NCI-H748 treated with DMSO at 0.1 percent for 48 hours (cell line): ENCODE measurements at places on chromosomes 16 and 17.

DNA sequence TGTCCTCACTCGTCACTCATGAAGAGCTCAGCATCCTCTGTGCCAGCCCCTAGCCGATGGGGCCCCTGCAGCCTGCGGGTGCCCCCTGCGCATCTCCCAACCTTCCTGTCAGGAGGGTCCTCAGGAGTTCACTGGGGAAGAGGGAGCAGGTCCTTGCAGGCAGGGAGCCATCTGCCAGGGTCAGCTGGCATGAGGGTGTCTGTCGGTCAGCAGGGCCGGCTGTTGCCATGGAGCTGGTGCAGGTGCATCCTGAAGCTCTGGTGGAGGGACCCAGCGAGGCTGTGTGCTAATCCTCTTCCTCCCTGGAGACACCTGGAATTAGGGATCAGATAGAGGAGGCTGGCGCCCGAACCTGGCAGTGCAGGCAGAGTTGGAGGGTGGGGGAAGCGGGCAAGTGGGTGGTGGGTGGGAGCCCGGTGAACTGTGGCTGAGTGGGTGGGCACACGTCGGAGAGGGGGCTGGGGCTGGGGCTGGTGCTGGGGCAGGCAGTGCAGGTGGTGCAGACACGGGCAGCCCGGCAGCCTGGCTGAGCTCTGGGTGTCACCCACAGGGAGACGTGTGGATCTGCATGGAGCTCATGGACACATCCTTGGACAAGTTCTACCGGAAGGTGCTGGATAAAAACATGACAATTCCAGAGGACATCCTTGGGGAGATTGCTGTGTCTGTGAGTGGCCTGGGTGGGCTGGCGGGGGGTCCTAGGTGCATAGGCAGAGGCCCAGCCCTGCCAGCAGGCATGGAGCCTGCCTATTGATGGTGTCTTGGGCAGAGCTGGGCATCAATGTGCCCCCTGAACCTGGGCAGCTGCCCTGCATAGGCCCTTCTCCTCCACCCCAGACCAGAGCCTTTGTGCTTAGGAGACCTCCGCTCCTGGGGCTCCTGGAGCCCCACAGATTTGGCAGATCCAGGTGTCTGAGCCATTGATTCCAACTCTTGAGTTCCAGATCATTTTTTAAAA is 17.4 kb downstream of the MAP2K3 start:
- DNase-seq, result no peak

- no peak for DNase-seq
Observed at GRCh38 chr17:12736526-12736925, 52.8 kb upstream of the ARHGAP44 start.

- DNase-seq, result no peak
Observed at GRCh38 chr17:38465391-38466345, 37.4 kb downstream of the ARHGAP23 start.

- no peak for DNase-seq
Observed at GRCh38 chr17:50192618-50193291, 8.7 kb downstream of the COL1A1 start.

GRCh38 chr17:56832446-56832845 is 1.3 kb downstream of the C17orf67 start:
- DNase-seq, result no peak

- no peak for DNase-seq
Observed at GRCh38 chr17:75576661-75577060, 10.9 kb upstream of the MYO15B start.

DNA sequence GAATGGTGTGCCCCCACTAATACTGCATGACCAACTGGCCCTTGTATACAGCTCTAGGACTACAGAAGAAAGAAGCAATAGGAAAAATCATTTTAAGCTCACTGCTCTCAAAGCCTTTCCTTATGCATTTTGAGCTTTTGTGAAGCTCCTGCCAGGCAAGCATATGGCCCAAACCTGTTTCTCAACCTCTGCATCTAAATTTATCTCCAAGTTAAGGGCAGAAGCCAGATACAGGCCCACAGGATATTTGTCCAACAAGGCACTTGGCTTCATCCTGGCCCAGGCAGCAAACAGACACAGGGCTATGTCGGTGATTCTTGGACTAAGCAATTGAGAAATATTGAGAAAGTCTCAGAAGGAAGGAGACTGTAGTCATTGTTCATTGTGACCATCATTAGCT is 43.9 kb downstream of the CCT6B start:
- no peak for DNase-seq
